ENCODE measurements at places on chromosomes 13 and 19.

DNA sequence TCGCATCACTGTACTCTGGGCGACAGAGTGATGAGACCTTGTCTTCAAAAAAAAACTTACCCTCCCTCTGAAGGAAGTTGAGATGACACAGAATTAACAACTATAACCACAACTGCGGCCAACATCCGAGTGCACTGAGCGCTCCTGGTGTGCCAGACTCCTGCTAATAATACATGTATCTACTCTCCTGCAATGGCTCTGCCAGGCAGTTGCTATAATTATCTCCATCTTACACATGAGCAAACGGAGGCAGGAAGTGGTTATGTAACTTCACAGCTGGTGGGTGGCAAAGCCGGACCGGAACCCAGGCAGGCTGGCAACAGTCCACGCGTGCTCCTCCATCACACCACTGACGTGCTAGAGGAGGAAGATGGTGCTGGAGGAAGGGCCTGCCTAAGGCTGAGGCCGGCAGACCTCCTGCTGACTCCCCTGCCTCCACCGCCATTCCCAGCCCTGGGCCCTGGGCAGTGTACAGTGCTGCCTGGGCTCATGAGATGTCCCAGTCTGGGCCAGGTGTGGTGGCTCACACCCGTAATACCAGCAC, 12.6 kb downstream of the XRCC1 start:
- peak; percentile 74 for DNase-seq

GRCh38 chr19:419721-420515, 11.0 kb upstream of the C2CD4C start:
- no peak for DNase-seq

DNA sequence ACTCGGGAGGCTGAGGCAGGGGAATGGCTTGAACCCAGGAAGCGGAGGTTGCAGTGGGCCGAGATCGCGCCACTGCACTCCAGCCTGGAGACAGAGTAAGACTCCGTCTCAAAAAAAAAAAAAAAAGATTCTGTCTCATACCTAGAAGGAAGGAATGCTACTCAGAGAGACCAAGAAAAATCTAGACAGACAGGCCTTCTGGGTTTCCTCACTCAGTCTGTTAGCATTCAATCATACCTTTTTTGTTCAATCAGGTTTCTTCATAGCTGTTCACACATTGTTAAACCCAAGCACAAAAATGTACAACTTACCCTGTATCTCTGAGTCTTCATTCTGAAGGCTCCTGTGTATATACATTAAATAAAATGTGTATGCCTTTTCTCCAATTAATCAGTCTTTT, 40.5 kb downstream of the ZNF823 start:
- no peak for DNase-seq

DNA sequence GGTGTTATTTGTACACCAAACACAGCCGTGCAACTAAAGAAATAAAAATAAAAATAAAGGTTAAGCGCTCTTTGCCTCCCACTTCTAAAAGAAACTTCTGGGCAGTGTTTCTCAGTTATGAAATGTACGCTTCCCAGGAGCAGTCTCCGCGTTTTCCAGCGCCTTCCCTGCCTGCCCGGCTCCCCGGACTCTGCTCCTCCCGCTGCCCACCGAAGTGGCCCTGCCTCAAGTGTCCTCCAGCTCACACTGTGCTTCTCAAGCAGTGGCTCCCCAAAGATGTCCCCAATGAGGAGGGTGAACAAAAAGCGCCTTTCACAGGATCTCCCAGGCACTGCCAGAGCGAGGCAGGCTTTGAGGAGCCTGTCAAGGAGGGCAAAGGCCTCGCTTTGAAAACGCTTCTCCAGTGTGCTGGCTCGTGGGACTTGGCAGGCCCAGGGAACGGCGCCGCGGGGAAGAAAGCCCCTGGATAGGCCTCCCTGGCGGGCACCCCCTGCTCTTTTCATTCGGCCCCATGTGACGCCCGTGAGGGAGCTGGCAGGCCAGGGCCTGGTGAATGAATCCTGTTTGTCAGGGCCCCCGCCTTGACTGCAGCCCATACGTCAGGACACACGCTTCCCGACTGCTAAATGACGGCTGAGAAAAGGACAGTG, 187.1 kb downstream of the FOXO1 start:
- DNase-seq, result peak; percentile 84

GRCh38 chr13:110826101-110826500, 88.8 kb downstream of the ANKRD10 start:
- DNase-seq, result no peak

DNA sequence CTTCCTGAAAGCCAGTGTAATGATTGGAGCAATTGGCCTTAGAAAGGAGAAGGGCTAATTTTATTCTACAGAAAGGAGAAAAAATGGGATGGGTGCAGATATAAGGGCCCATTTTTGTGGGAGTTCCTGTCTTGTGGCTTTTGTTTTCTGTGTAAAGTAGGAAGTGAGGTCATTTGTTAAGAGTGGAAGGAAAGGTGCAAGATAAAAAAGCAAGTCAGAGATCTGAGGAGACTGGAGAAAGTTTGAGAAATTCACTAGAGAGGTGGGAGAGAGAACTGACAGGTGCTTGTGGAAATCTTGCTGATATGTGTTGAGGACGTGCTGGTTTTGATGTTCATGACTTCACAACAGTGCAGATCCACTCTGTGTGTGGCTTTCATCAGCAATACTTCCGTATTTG, 349.4 kb downstream of the DLEU7 start:
- DNase-seq, result no peak

GRCh38 chr13:49454388-49455006, 10.4 kb downstream of the SETDB2 start:
- DNase-seq, result no peak

GRCh38 chr13:59280297-59280696, 883.4 kb downstream of the DIAPH3 start:
- DNase-seq, result no peak

GRCh38 chr19:18204394-18205199, 755 bp upstream of the RAB3A start:
- DNase-seq, result no peak

DNA sequence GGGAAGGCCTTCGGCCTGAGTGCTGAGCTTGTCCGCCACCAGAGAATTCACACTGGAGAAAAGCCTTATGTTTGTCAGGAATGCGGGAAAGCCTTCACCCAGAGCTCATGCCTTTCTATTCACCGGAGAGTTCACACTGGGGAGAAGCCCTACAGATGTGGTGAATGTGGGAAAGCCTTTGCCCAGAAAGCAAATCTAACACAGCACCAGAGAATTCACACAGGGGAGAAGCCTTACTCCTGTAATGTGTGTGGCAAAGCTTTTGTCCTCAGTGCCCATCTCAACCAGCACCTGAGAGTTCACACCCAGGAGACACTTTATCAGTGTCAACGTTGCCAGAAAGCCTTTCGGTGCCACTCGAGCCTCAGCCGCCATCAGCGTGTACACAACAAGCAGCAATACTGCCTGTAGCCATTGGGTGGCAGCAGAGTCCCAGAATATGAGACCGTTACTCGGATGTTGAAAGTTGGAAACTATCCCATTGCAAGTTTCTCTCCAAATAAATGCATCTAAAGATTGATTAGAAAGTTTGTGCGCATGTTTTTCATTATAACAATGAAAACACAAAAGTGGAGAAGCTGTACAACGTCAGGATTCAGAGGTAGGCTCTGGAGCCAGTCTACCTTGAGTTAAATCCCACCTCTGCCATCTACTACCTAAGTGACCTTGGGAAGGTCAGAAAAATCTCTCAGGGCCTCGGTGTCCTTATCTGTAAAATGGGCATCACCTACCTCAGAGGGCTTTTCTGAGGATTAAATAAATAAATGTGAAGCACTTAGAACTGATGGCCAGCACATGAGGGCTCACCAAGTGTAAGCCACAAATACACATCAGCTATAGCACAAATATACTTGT, 21.1 kb downstream of the ZNF473 start:
- peak; percentile 74 for DNase-seq

DNA sequence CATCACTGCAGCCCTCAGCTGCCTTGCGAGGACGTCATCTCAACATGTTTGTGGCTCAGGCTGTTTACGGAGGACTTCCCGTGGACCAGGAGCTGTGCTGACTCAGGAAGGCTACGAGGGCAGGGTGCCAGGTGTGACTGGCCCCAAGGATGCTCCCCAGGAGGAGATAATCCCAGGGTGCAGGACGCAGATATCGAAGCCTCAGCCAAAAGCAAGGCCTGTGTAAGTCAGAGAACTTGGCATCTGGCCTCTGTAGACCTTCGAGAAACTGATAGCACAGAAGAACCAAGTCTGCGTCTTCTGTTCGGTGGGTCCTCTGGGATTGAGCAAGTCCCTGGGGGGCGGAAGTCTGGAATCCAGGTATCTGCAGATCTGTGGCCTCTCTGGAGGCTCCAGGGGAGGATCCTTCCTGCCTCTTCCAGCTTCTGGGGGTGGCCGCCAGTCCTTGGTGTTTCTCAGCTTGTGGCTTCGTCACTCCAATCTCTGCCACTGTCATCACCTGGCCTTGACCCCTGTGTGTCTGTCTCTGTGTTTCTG, 2.6 kb upstream of the DOHH start:
- no peak for DNase-seq

GRCh38 chr19:4350726-4351125, 7.4 kb downstream of the MPND start:
- no peak for DNase-seq

- no peak for DNase-seq
Measured at GRCh38 chr19:11737964-11738745, 591 bp downstream of the ZNF823 start.

- DNase-seq, result no peak
Measured at GRCh38 chr19:28309070-28309469, 903.9 kb downstream of the UQCRFS1 start.

GRCh38 chr19:16380943-16381755, 56.5 kb downstream of the KLF2 start:
- no peak for DNase-seq

DNA sequence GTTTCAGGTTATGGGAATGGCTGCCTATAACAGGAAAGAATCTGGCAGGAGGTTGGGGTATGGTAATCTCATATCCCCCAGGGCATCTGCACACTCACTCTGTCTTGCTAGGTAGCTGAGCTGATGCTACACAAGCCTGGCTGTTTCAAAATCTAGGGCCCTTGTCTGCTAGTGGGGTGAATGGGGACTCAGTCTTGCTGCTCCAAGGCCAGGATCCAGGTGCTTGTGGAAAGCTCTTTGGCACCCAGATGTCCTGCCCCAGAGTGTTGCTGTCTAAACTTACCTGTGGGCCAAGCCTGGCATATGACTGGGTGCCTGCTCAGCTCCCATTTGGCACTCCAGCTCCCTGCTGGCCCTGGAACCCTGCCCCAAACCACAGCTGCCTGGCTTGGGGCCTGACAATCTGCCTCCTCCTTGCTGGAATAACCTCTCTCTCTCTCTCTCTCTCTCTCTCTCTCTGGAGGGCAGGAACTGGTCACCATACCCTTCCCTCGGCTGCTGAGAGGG, 158.1 kb upstream of the TSC22D1 start:
- DNase-seq, result no peak

GRCh38 chr19:40216013-40216776, 2.0 kb downstream of the TTC9B start:
- DNase-seq, result no peak

DNA sequence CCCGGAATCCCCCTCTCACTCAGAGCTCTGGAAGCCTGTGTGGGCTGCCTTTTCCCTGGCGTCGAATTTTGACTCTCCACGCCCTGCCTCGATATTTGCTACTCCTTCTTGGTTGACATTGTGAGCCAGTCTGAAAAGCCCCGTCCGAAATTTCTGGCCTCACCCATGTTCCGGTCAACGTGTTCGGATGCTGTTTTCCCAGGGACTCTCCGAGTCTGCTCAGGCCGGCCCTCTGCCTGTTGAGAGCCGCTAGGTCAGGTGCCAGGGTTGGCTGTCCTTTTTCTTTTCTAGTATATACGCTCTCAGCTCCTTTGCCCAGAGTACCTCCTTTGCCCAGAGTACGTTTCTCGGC, 6.8 kb upstream of the DGKH start:
- peak; percentile 46 for DNase-seq

- no peak for DNase-seq
Measured at GRCh38 chr13:91142572-91142971, 204.9 kb upstream of the MIR17HG start.

DNA sequence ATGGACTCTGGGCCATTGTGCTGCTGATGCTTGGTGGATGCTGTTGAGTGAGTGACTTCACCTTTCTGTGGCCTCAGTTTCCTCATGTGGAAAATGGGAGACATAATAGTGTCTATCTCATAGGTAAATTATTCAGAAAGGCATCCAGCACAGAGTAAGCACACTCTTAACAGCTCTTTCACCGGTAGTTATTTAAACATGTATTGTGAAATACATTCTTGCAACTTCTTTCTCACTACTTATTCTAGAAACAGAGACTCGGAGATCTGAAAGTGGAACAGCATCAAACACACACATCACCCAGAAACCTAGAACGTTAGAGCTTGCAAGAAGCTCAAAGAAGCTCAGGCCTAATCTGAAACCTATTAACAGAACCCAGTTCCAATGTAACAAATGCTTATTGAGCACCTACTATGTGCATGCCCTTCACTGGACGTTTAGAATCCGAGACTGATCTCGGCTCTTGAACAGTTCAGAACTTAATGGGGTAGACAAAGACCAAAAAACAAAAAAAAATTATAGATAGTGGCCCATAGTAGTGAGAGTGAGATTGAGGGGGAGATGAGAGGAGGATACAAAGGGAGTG, 4.1 kb downstream of the ZSWIM9 start:
- no peak for DNase-seq

GRCh38 chr19:19562665-19563347, 24.7 kb downstream of the CILP2 start:
- DNase-seq, result no peak

- no peak for DNase-seq
Measured at GRCh38 chr13:75327135-75327510, 154.8 kb downstream of the TBC1D4 start.
